ENCODE measurements at places on chromosomes 2 and 18. TPM values are rescaled to one million over a fixed set of nuclear protein-coding genes. Genes with fewer than 3 reads are reported as not detected.
A peak's percentile ranks its signal among the peaks of the same experiment; 100 is the strongest.

DNA sequence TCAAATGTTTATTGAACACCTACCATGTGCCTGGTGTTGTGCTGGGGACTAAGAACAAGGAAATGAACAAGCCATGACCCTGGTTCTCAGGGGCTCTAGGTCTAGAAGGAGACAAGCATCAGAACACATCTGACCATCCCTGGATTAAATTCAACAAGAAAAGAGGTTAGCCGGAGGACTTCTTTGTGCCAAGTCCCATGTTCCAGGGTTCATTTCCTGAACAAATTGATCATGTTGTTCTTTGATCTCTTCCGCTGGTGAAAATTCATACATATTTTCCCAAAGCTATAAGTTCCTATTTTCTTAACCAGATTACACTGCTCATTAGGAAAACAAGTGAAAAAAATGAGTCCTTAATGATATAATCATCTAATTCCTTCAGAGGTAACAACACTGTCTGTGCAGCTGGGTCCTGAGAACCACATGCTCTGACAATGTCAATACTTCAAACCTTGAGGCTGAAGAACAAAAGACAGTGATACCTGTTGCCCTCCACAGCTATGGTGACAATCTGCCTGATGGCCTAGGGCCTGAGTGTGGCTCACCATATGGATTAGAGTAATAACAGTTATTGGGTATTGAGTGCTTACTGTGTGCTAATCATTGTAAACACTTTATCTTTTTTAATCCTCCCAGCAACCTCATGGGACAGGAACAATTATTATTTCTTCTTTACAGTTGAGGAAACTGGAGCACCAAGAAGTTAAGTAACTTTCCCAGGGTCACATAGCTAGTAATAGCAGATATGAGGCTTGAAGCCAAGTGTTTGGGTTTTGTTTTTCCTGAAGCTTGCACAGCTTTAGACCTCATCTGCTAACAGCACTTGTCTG lies 24.6 kb upstream of the INO80C start:
- DNase-seq = no peak

GRCh38 chr2:197245829-197246804 lies 64.5 kb downstream of the ANKRD44 start:
- no peak for DNase-seq

DNA sequence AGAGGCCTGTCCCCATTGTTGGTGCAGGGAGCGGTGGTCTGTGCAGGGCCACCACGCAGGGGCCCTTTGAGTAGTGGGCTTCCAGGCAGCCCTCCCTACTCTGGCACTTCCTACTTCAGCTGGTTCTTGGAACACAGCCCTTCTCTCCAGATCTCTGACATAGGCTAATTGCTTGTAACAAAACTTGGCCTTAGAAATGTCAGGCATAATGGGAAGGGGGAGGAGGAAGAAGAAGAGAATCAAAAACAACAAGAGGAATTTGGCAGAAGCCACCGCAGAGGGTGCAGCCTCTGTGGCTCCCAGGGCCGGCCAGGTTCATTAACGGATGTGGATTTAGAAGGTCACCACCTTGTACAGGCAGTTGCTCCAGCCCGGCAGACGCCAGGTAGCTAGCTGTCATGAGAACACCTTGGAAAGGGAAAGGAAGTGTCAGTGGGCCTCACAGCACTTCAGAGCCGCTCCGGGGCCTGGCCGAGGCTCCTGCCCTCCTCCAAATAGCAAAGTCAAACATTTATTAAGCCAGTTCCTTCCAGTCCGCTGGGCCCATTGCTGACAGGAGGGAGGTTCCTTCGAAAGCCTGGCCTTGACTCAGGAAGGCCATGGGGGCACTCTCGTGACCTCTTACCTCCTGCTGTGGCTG lies 7.4 kb downstream of the BOD1L2 start:
- no peak for DNase-seq

The LPIN1 gene
- 37.4 TPM for total RNA-seq

GRCh38 chr18:41767960-41768359 lies 187.1 kb upstream of the PIK3C3 start:
- no peak for DNase-seq

The AKAIN1 gene
- total RNA-seq = not detected

DNA sequence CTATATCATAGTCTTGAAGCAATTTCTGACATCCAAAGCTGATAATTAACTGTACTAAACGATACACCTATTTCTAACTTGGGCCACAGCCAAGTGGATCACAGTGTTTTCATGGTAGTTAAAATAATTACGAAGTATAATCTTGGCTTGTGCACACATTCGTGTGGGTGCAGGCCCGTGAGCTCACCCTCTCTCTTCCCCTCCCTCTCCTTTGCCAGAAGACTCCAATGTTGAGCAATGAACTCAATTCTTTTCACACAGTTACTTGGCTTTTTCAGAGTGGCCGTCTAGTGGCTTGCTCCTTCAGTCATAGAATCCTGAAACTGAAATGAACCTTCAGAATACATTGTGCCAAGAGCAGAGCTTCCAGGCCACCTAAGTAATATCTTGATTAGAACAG lies 178.7 kb downstream of the NCKAP5 start:
- no peak for DNase-seq

- DNase-seq = peak; percentile 76
Measured at GRCh38 chr2:240452462-240453256, 17.2 kb downstream of the GPC1 start.

DNA sequence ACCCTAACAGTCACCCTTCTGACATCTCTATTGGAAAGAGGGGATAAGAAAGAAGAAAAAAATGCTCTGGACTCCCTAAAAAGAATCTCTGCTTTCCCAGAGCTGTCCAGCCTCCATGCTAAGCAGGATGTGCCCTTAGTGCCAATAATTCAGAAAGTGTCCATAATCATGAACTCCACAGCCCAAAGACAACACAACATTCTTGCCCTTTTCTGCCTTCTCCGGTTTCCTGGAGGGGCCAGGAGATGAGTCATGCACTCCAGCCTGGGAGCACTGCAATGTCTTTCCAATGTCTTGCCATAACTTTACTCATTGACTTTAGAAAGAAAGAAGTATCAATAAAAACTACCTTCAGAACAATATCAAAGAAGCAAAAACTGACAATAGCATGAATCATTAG lies 44.0 kb downstream of the KLF7 start:
- DNase-seq = no peak

DNA sequence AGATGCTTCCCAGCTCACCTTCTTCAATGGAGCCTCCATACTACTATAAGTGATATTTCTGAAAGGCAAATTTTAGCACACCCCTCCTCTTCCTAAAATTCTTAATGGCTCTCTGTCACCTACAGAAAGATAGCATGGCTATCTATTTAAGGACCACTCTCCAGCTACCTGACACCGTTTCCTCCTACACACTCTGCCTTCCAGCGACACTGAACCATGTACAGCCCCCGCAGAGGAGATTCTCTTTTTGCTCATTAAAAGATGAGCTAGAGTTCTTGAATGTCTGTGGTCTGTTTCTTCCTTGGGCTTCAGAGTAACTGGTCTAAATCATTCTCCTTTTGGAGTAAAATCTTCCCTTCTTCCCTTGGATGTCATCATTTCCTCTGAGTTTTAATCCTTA lies 38.4 kb upstream of the GAREM1 start:
- no peak for DNase-seq

- no peak for DNase-seq
Measured at GRCh38 chr2:8893978-8894820, 56.8 kb upstream of the KIDINS220 start.

GRCh38 chr2:8251291-8251690 lies 430.6 kb upstream of the ID2 start:
- DNase-seq = no peak

DNA sequence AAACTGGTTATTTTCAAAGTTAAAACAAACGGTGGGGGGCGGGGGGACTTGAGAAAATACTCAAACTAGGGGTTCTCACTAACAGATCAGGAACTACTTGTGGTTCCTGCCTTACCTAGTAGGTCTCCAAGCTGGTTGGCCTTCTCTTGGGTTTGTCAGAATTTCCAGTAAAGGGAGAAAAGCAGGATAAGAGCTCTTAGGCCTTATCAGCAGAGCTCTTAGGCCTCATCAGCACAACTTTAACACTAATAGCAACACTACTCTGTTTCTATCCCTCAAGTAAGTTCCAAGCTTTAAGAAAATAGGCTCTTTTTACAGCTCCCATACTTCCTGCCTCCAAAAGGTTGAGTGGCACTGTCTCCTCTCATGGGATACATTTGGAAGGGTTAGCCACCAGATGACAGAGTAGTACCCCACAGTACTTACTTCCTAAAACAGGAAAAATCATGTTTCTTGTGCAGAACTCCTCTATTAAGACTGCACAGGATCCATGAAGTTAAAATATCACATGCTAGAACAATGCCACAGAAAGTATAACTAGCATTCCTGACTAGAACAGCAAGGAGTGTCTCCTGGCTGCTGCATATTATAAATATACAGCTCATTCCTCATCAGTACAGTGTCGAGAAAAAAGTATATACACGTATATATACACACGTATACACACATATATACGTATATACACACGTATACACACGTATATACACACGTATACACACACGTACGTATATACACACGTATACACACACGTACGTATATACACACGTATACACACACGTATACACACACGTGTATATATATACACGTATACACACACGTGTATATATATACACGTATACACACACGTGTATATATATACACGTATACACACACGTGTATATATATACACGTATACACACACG lies 6.1 kb downstream of the FBXO11 start:
- DNase-seq = no peak

- DNase-seq = no peak
Measured at GRCh38 chr2:227724394-227725039, at the start of gene SCYGR6. Gene SCYGR6 (minus strand): TSS chr2:227724757. CDS start chr2:227724757, 0 bp downstream.

- DNase-seq = peak; percentile 52
Measured at GRCh38 chr18:79133724-79134123, 64.5 kb downstream of the ATP9B start.

The AOX1 gene
- 3.3 TPM for total RNA-seq

GRCh38 chr18:32420084-32420750 lies 50.5 kb downstream of the GAREM1 start:
- DNase-seq = no peak

- peak; percentile 82 for DNase-seq
Measured at GRCh38 chr2:160493227-160494028, at the start of gene RBMS1. Gene RBMS1 (minus strand): TSS chr2:160493807. CDS start chr2:160493363, 444 bp downstream.

The CRIM1 gene
- 57.2 TPM for total RNA-seq

- DNase-seq = no peak
Measured at GRCh38 chr2:28469947-28470535, 25.8 kb upstream of the PLB1 start.

- DNase-seq = no peak
Measured at GRCh38 chr2:24106786-24107185, 16.3 kb downstream of the PFN4 start.

DNA sequence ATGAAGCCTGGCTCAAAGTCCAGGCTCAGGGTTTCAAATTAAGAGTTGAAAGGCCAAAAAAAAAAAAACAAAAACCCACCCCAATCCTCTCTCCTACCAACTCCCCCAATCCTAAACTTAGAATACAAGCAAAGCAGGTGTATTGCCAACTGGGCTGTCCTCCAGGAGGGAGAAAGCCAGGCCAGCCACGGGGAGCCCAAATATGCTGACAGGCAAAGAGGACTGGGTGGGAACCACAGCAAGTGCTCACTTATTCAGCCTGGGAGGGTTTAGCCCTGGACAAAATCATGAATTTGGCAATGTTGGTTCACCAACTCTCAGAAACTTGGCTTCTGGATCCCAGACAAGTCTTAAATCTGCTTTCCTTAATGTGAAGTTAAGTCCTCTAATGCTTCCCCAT lies 36.5 kb downstream of the GKN2 start:
- DNase-seq = no peak

- no peak for DNase-seq
Measured at GRCh38 chr2:241559323-241560161, 997 bp downstream of the BOK start.

The TLX2 gene
- total RNA-seq = not detected

DNA sequence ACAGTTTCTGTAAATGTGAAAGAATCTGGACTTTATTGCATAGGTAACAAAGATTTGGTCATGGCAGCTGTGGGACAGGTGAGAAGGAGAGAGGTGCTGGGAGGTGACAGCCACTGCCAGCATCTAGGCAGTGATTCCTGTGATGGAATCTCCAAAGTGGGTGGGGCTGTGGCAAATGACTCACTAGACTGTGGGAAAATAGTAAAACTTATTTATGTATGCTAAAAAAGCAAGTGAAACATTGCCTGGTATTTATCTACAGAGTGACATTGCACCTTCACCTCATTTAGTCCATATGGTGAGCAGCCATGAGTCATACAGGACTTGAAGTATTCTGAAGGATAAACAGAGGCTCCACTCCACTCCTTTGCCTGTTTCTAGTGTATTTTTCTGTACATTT lies 145.3 kb upstream of the MEX3C start:
- DNase-seq = no peak

GRCh38 chr18:74331404-74331803 lies 15.8 kb downstream of the C18orf63 start:
- peak; percentile 6 for DNase-seq

All from tongue (tissue), 3 donors.